ENCODE measurements at places on chromosomes 6 and 20.
A peak's percentile ranks its signal among the peaks of the same experiment; 100 is the strongest.

GRCh38 chr6:134517145-134517658 is 199.3 kb upstream of the SGK1 start:
- DNase-seq = no peak

- no peak for DNase-seq
These were observed 39.4 kb downstream of the TBC1D7 start for GRCh38 chr6:13288969-13289391.

DNA sequence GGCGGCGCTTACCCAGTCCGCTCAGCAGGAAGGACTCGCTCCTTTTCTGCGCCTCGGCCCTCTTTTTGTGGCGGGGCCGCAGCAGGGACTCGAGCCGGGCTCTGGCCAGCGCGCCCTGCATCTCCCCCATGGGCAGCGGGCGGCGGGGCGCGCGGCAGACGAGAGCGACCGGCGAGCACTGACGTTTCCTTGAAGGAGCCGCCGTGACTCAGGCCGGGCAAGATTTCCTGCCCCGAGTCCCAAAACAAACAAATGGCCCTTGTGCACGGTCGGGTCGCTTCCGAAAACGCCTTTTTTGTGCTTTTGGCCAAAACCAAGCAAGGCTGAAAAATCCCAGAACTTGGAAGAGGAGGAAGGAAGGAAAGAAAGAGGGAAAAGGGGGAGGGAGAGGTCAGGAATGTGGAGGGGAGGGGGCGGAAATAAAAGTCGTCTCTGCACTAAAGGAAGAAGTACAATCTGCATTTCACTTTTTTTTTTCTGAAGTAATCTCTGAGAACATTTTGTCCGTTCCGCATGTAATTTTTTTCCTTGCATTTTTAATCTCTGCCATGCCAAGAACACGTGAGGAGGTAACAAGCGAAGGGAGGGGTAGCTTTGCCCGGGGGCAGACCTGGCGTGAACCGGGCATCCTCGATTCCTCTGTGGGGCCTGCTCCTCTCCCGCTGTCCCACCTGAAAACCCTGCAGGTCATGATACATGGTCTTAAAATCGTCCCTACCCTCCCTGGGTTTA is 123.3 kb upstream of the SLC2A12 start:
- peak; percentile 38 for DNase-seq

- no peak for DNase-seq
These were observed 9.7 kb downstream of the MAPRE1 start for GRCh38 chr20:32829311-32830005.

- DNase-seq = no peak
These were observed 2.2 kb upstream of the RAB44 start for GRCh38 chr6:36695414-36695813.

DNA sequence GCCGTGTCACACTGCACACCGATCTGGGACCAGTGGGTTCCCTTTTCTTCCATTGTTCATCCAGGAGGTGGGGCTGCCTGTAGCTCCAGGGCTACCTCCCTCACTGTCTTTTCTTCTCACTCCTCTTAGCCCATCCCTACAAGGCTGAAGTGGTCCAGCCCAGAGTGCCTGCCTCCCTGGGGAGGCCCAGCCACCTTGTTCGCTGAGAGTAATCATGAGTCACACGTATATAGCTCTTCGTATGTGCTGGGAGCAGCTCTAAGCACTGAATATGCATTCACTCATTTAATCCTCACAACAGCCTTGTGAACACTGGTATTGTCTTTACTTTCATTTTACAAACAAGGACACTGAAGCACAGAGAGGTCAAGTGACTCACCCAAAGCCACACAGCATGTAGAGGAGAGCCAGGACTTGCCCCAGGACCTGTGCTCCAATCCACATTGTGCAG is 14.7 kb upstream of the CCDC167 start:
- DNase-seq = no peak

DNA sequence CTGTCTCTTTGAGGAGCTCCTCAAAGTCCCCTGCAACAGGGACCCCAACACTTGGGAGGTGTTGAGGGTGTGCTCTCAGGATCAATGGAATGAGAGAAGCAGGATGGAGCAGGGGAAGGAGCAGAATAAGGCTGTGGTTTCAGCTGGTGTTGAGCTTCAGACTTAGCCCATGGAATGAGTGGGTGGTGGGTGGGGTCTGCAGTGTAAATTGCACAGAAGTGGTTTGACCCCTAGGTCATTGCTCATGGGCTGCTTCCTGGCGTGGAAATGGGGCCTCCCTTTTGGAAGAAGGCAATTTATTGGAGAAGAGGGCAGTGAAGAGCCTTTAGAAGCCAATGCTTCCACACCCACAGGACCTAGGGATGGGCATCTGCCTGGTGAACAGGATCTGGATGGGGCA is 37.0 kb upstream of the KCNG1 start:
- DNase-seq = no peak

- DNase-seq = no peak
These were observed 770.9 kb downstream of the HDGFL1 start for GRCh38 chr6:23340271-23340670.

DNA sequence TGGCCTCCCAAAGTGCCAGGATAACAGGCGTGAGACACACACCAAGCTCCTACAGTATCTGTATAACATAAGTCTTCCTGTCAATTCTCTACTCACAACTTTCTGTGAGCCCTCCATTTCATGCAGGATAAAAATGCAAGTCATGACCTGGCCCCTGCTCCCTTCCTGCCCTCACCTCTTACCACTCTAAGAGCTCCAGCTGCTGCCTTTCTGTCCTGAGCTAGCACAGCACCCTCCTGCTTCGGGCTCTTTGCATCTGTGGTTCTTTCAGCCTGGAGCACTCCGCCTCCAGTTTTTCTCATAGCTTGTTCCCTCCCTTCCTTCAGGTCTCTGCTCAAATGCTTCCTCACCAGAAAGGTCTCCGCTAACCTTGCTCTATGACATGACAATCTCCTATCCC is 23.7 kb upstream of the TRPC4AP start:
- no peak for DNase-seq

DNA sequence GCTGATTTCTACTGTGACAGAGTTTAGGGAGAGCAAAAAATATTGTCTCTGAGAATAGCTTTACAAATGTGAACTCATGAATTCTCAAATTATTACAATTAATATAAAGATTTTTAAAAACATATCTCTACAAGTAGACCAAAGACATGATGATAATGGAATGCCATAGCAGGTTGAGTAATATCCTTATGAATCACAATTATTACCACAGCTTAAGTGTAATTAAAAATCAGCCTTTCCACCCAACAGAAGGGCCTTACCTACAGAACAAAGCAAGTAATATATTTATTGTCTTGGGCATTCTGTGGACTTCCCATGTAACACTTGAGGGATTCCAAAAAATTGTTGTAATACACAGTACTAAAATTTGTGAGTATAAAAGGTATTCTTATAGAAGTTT is 1099.6 kb upstream of the GJE1 start:
- no peak for DNase-seq

GRCh38 chr6:111291336-111292259 is 191.4 kb downstream of the REV3L start:
- DNase-seq = no peak

GRCh38 chr6:16209539-16209938 is 28.8 kb upstream of the GMPR start:
- no peak for DNase-seq

GRCh38 chr20:63696628-63697356 is at the start of gene TNFRSF6B:
Gene TNFRSF6B, plus strand, starts transcription at chr20:63696652. Its CDS starts 116 bp downstream, at chr20:63696768.
- no peak for DNase-seq

DNA sequence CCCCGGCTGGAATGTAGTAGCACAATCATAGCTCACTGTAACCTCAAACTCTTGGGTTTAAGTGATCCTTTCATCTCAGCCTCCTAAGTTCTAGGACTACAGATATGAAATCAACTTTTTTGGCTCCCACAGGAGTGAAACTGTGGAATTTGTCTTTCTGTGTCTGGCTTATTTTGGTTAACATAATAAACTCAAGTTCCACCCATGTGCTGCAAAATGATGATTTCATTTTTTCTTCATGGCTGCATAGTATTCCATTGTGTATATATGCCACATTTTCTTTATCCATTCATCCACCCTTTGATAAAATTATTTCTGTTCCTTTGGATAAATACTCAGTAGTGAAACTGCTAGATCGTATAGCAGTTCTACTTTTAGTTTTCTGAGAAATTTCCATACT is 29.9 kb downstream of the RNGTT start:
- DNase-seq = no peak

DNA sequence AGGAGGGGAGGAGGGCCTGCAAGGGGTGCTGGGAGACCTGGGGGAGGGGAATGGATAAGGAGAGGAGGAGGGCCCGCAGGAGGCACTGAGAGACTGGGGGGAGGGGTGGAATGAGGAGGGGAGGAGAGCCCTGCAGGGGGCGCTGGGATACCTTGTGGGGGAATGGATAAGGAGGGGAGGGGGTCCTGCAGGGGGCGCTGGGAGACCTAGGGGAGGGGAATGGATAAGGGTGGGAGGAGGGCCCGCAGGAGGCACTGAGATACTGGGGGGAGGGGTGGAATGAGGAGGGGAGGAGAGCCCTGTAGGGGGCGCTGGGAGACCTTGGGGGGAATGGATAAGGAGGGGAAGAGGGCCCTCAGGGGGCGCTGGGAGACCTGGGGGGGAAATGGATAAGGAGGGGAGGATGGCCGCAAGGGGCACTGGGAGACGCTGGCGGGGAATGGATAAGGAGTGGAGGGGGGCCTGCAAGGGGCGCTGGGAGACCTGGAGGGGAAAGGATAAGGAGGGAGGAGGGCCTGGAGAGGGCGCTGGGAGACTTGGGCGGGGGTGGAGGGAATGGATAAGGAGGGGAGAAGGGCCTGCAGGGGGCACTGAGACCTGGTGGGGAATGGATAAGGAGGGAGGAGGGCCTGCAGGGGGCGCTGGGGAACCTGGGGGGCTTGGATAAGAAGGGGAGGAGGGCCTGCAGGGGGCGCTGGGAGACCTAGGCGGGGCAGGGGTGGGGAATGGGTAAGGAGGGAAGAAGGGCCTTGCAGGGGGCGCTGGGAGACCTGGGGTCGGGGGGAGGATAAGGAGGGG is 1.3 kb upstream of the CTCFL start:
- no peak for DNase-seq

DNA sequence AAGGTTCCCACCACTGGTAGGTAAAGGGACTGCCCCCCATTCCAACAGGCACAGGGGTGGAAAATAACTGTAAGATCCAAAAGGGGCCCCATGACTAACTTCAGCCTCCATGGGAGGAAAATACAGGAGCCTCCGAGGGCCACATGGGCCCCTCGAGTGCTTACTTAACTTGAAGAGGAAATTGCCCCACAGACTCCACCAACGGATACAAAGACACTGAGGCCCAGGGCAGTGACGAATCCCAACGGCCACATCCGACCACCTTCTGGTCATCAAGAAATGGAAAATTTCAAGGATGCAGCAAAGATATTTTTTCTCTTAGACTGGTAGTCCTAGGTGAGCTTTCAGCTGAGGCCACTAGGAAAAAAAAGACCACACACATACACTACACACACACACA is 116.0 kb upstream of the MRPS10 start:
- no peak for DNase-seq

DNA sequence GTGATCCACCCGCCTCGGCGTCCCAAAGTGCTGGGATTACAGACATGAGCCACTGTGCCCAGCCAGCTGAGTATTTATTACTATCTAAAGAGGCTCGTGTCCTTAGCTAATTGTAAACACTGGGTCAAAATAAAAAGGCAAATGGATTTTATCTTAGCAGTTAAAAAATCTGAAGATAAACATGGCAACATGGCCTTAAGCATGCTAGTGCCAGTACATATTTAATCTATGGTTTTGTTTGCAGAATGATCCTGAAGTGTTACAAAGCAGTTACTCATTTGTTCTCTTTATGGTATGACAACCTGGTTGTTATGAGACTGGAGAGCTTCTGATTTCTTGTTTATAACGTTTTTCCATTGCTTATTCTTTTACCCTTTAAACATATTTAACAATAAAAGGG is 3.9 kb upstream of the KIAA0408 start:
- no peak for DNase-seq

- peak; percentile 38 for DNase-seq
These were observed 7.6 kb downstream of the TREM1 start for GRCh38 chr6:41278699-41279405.

DNA sequence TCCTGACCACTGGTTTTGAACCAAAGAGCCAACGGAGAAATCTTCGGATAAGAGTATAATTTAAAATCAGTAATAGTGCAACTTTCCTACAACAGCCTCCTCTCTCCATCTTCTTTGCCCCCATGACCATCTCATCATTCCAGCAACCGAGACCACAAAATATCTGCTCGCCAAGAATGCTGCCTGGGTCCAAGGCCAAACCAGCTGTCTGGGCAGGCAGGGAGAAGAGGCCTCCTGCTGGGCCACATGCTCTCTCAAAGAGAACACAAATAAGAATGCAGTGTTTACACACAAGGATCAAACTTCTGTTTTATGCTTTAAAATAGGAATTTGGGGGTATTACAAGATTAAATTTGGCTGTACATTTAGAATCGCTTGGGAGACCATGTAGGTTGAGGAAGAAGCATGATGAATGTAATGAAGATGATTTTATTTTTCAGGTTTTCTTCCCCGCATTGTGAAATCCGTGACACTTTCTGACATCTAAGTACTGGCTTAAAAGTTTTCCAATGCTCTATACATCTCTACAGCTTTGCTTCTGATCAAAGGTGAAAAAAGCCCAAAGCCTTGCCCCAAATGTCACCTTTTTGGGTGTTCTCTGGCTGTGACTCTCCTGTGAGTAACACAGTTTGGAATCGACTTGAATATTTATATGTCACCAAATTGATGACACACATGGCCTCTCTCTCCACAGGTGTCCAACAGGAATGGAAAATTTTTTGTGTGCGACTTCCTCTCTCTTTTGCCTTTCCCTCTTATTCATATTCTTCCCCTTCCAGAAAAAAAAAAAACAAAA is 79.4 kb upstream of the PROKR2 start:
- no peak for DNase-seq

- no peak for DNase-seq
These were observed 243.9 kb upstream of the TCF21 start for GRCh38 chr6:133644892-133645619.

DNA sequence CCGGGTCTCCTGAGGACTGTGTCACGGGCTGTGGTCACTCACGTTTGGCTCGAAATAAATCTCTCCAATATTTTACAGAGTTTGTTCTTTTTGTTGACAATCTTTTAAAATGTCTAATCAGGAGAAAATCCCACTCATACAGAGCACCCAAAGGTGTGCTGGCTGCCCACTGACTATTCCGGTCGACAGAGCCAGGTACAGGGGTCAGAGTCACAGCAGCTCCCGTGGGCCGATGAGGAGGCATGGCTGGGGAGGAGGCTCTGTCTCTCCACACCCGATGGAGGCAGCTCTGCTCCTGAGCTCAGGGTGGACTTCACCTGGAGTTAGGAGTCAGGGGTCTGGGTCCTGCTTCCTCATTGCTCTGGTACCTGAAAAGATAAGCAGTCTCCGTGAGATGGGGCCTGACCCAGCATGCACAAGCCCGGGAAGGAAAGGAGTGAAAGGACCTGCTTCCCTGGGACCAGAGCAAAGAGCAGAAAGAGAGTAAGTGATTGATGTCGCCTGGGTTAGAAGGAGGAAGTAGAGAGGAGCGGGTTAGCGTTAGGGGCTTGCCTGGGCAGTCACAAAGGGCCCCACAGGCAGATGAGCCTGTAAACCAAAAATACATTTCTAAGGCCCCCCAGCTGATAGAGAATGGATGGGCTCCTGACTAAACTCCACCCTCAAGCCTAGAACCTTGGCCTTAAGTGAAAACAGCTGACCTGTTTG is 53.5 kb upstream of the UNC93A start:
- no peak for DNase-seq

- DNase-seq = no peak
These were observed 121.7 kb upstream of the NXT1 start for GRCh38 chr20:23228912-23229311.

- DNase-seq = no peak
These were observed 169.3 kb downstream of the SLC16A10 start for GRCh38 chr6:111256646-111257045.

- no peak for DNase-seq
These were observed 137.5 kb downstream of the FOXA2 start for GRCh38 chr20:22446613-22447446.

Data from T-helper 9 cell (primary cell).